ENCODE measurements at places on chromosomes 11 and 22.

DNA sequence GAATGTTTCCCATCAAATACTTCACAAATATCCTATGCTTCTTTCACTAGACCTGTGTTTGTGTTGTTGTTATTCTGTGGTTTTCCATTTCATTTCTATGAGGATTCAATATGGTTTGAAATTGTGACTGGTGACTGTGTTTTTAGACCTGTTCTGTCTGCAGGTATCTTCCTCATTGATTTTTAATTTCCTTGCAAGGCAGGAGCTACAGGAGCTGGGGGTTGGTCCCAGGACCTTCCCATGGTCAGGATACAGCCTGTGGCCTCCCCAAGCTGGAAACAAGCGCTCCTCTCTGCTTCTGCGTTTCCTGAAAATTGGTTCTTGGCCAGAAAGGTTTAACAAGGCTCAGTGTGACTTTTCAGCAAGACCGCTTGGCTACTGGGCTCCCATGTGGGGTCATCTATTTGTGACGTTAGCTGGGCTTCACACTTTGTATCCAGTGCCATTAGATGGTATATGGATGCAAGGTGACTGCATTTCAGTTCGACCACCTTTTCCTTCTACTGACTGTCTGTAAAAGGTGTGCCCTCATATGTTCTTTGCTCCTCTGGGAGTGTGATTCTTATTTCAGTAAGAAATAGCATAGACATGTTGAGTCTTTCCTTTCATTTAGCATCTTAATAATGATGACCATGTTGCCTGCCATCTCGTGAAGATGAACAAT, 21.5 kb downstream of the IGLL5 start:
- no peak for DNase-seq

DNA sequence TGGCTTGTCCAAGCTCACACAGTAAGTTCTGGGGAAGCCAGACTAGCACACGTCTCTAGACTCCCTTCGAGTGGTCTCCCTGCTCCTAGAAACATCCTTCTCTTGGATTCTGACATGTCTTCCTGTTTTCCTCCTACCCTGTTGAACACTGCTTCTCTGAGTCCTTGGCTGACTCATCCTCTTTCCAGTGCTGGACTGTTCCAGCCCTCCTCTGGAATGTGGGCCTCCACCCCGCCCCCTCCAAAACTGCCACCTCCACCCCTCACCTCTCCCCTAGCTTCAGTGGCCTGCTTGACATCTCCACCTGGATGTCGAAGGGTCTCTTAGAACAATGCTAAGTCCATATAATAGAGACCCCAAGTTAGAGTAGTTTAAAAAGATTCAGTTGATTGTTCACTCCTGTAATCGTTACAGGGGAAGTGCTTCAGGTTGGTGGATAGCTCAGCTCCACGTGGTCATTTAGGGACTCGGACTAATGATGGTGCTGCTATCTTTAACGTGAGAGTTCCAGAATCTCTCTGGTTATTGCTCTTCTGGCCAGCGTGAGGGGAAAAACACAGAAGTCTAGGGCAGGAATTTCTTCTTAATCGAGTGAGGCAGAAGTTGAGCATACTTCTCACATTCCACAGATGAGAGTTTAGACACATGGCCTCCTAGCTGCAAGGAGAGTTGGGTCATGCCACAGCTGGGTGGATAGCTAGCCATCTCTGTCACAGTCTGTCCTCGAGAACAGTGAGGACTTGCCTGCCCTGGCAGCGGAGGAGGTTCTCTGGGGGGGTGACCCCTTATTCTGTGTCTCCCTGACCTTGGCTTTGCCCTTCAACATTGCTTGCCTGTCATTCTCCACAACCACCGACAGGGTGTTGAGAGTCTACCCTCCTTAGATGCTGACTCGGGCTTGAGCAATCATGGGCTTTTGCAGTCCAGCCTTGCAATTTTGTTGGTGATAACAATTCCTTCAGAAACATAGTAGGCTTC, 4.7 kb upstream of the C11orf96 start:
- DNase-seq = no peak

DNA sequence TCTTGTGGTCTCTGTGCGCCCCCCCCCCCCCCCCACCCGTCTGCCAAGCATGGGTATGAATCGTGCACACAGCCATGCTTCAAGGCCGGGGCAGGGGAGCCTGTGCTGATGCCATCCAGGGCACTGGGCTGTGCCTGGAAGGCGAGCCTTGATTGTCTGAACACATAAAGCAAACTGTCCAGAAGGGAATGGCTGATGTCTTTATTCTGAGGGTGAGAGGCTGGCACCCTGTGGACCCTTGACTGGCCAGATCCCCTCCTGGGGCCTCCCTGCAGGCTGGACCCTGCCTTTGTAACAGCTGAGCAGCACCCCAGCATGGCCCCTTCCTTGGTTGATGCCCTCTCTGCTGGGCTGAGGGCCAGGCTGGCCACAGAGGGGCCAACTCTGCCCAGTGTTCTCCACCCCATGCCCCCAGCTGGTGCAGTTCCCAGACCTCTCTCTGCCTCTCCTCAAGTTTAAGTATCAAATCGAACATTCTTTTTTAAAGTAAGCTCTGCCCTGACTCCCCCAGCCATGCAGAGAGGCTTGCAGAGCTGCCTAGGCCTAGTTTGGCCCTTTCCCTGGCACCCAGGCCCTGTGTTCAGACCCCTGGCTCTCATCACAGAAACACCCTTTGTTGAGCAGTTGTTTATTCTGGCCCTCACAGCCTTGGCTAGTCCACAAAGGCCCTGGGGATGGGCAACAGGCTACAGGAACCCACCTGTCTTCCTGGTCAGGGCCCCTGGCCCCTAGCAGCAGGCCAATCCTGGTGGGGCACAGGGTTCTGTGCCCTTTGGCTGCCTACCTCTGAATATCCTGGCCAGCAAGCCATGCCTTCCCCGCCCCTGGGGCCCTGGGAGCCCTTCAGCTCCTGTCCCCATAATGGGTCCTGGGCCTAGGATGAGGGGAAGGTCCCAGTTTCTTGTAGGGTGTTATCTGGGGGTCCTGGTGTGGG, 3.9 kb upstream of the RANBP1 start:
- DNase-seq = no peak

GRCh38 chr11:126154691-126155090, 56.8 kb downstream of the RPUSD4 start:
- no peak for DNase-seq

DNA sequence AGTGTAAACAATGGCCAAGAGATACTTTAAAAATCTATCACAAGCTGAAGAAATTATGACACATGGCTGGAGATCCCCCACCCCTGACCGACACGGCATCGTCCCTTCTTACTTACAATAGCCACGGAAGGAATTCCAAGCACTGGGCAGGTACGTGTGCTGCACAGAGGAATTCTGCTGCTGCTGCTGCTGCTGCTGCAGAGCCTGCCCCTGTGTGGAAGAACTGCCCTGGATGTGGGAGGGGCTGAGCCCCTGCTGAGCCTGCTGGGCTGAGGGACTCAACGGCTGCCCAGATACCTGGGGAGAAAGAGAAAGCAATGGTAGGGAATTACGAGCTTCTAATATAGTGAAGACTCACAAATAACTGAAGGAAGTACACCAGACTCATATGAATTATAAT, 15.0 kb upstream of the NFRKB start:
- no peak for DNase-seq

DNA sequence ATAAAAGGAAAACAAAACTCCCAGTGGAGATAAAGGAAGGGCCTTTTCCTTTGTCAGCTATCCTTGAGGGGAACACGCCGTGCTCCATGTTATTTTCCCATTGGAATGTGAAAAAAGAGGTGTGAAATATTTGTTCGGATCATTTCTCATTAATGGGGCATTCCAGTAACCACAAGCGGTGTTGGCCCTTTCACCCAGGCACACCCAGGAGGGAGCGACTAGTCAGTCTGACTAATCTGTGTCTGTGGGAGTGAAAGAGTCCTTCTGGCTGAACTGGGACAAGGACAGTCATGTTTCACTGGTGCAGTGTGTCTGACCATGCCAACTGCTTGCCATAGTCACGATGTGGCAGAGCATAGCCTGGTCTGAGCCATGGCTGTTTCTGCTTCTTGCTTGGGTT, 13.0 kb upstream of the MYEOV start:
- DNase-seq = no peak

DNA sequence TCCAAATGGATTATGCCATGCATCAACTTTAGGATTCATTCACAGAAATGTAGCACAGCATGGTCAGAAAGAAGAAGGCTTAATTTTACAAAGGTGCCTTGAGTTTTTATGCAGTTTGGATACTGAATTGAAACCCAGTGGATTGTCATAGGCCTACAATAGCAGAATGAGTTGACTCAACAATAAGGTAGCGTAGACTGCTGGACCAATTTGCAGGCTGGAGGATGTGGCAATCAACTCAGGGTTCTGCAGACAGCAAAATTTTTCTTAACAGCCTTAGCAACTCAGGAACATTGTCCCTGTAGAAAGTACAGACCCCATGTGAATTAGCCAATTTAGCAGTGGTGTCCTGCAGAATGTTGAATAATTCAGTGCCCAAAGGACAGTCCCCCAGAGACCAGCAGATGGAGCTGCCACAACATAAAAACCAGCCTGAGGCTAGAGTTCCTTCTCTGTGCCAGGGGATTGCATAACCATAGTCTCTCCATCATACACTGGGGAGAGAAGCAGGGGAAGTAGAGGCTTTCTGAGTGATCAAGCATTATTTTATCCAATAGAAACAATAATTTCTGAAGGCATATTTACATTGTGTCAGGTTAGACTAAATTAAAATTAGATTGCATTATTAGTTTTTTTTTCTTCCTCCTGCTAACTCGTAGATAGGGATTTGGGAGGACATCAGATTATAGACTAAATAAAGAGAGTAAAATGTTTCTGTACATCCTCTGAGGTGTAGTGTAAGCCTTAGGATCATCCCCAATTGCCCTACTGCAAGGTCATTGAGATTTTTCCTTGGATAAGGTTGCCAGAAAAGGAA, 20.3 kb upstream of the MRPL17 start:
- no peak for DNase-seq

DNA sequence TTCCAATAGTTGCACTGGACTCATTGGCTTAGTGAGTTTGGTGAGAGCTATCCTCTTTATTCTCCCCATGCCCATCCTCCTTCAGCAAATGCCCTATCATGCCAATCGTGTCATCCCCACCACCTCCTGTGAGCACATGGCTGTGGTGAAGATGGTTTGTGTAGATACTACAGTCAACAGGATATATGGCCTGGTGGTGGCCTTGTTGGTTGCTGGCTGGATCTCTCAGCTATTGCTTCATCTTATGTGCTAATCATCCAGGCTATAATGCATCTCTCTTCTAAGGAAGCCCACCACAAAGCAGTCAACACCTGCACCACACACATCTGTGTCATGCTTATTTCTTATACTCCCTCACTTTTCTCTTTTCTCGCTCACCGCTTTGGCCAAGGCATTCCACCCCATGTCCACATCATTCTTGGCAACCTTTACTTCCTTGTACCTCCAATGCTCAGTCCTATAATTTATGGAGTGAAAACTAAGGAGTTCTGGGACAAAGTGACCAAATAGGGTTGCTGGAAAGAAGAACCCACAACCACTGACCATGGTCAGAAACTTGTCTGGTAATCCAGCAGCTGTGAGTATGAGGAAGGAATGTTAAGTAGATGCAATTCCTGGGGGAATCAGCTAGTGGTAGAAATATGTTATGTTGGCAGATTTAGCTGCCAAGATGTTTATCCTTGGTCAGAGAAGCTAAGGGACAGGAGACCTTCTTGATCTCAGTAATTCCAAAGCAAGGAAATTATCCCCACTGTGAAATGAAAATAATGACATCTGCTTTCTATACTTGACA, 16.3 kb upstream of the OR56B1 start:
- no peak for DNase-seq

GRCh38 chr11:115780646-115781362, 276.6 kb upstream of the CADM1 start:
- no peak for DNase-seq

GRCh38 chr22:32286290-32286840, 31.2 kb upstream of the SLC5A4 start:
- DNase-seq = no peak

DNA sequence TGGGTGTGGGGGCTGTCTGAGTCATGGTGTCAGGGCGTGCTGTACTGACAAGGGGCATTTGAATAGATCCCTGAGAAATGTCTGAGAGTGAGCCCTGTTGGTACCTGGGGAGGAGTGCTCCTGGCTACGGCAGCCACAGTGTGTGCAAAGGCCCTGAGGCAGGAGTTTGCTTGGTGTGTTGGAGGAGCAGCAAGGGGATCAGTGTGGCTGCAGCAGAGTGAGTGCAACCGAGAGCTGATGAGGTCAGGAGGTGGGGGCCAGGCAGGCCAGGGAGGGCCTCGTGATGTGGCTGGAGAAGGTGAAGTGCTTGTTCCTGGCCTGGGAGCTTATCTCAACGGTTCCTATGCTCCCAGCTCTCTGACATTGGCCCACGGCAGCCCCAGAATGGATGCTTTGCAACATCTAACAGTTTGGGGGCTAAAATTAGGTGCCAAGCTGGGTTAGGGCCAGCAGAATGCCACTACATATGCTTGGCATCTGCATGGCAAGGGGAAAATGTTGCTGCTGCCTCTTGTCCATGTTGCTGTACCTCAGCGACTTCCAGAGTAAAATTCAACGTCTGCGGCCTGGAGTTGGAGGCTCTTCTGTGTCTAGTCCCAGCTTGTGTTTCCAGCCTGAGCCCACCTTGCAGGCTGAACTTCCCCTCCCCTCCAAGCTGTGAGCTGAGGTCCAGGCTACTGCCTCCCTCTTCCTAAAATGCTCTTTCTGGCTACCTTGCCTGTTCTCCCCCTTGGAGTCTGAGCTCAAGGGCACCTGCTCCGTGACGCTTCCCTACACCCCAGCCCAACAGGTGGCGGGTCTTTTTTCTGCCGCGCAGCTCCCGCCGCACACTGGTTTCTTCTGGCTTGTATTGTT, 48.2 kb upstream of the MYEOV start:
- no peak for DNase-seq

GRCh38 chr11:111795334-111795985, 29.3 kb upstream of the PPP2R1B start:
- no peak for DNase-seq

DNA sequence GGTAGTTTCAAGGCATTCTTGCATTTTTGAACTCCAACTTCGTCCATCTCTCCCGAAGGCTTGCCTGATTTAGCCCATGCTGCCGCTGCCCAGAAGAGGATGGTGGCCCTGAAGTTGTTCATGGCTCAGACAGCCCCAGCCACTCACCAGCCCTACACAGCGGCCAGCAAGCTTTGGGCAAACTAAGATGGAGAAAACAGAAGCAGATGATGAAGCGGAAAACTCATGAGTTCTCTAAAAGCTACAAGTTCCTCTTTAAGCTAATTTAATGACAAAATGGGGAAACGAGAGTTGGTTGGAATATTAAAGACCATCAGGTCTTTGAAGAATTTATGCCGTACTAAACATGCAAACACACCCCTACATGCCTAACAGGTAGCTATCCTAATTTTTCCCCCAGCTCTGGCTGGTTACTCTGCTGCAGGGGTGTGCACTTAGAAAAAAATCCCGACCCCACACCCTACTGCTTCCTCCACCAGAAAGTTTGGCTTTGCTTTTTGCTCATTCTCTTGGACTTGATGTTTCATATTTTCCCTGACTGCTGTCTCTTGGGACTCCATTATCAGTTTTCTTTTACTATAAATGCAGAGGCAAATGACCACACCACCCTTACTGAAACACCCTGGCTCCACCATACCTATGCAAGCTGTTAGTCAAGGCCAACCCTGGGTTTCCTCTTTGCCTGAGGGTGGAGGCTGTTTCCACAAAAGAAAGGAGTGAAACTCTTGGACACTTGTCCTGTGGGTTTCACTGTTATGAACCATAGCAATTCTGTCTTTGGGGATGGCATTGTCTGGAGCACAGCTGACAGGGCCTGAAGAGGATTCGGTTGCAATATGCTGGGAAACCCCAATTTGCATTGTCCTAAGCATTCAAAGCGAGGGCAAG, at the start of gene MPEG1:
Gene MPEG1, minus strand, starts transcription at position 184 of the 888 bp plus-strand sequence. Its CDS starts 62 bp downstream, at position 122.
- DNase-seq = no peak
